ENCODE measurements at places on chromosomes 1 and 21. TPM values are rescaled to one million over a fixed set of nuclear protein-coding genes. Genes with fewer than 3 reads are reported as not detected.

AMY1B gene
- not detected for total RNA-seq

RBP7 gene
- 1.7 TPM for total RNA-seq

LGALS8 gene
- 55.3 TPM for total RNA-seq

ADGRL2 gene
- 31.7 TPM for total RNA-seq

GRCh38 chr1:10685808-10686403, 110.5 kb downstream of the CASZ1 start:
- no peak for DNase-seq

DNA sequence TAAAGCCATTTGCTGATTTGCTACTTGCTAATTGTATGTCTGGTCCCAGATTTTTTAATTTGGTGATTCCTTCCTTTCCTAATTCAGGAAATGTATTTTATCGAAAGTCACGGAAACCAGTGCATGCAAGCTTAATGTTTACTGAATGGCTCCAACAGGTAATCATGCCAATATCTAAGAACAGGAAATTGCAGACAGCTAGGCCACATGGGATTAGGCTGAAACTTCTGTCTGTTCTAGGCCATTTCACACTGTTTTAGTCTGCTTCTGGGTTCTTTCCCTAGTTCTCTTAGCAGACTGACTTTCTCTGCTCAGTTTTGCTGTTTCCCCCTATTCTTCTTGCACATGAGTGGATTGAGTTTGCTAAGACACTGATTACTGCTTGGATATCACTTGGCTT, 111.4 kb downstream of the NTNG1 start:
- no peak for DNase-seq

- no peak for DNase-seq
Observed at GRCh38 chr1:53799141-53799540, 39.0 kb downstream of the NDC1 start.

DNA sequence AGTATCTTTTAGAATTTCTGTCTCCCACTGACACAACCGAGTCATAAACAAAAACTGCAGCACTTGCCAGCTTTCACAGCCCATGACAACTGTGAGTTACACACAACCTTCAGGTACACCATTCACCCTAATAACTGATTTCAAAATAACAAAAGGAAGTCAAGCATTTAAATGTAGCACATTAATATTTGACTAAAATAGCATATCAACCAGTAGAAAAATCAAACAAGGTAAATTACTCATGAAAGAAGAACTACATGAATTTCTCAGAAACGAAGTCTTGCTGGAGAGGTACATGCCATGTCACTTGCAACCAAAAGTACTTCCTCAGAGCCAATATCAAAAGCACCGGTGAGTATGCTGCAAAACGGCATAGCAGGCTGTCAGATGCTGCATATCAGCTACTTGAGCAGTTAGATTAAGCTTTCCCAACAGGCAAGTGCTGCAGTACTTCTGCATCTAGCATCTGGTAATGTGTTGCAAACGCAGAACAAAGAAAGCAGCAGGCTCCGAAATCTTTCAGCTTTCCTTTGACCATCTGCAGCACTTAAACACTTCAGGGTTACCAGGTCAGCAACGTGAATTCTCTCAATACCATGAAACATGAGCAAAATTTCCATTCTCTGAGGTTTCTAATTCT, 223.2 kb downstream of the SMYD3 start:
- DNase-seq, result no peak

- no peak for DNase-seq
Observed at GRCh38 chr1:119053917-119054316, 65.8 kb upstream of the TBX15 start.

- no peak for DNase-seq
Observed at GRCh38 chr21:22399681-22400514, 1401.7 kb downstream of the NCAM2 start.

DNA sequence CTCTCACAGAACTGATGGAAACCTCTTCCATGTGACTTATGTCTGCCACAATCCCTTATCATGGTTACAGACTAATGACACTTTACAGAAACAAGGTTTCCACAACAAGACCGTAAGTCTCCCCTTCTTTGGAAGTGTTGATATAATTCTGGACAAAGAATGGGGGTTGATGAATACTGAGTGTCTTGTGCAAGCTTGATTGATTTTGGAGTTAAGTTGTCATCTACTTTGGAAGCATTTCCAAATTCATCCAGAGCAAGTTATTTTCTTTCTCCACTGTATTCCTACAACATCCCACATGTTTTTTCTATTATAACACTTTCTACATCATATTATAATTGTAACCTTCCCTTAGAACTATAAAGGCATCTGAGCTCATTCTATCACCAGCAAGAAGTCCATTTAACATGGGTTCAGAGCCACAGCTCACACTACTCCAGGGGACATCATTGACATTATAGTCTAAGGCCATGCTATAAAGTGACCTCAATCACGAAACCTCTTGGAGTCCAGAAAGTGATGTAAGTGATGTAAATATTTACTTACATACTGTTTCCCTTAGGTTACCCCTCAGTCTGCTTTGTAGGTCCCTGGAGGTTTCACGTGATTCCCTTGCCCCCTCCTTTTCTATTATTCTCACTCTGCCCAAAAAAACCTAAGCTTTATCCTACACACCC, 125.7 kb upstream of the PBX1 start:
- no peak for DNase-seq

GRCh38 chr21:43854773-43855633, 10.0 kb upstream of the AGPAT3 start:
- no peak for DNase-seq

GRCh38 chr1:12072741-12073140, 9.6 kb downstream of the TNFRSF8 start:
- DNase-seq, result no peak

DNA sequence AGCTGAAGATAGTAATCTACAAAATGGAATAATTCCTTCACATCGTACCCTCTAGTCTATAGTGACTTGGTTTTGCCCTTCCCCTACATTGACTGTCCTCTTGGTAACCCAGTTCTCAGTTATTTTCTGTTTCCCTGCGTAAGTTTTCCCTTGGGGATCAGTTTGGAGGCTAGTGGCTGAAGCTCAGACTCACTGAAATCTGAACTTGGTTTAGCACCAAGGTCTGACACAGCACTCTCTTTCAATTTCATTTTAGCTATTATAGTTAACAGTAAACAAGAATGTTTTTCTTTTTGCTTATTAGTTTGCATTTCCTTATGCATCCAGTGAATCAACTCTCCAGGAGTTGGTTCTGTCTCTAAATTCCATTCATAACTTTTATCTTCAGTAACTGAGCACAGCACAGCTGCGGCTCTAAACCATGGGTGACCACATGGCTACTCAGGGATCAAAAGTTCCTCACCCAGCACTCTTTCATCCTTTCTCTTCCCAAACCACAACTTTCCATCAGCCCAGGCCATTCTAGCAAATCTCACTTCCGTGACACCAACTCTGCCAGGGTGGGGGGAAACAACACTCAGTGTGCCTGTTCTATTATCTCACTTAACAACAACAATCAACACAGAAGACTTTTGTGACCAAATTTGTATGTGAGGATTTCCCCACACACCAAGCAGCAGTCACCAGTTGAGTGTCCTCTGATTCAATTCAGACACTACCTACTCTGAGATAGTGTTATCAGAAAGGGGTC, 17.6 kb upstream of the IFI6 start:
- DNase-seq, result no peak

GRCh38 chr1:107135463-107135862, 5.4 kb upstream of the NTNG1 start:
- peak; percentile 45 for DNase-seq

GRCh38 chr1:38815903-38816627, 43.5 kb downstream of the RRAGC start:
- no peak for DNase-seq

- no peak for DNase-seq
Observed at GRCh38 chr1:246566813-246567645, 773 bp downstream of the CNST start.

DNA sequence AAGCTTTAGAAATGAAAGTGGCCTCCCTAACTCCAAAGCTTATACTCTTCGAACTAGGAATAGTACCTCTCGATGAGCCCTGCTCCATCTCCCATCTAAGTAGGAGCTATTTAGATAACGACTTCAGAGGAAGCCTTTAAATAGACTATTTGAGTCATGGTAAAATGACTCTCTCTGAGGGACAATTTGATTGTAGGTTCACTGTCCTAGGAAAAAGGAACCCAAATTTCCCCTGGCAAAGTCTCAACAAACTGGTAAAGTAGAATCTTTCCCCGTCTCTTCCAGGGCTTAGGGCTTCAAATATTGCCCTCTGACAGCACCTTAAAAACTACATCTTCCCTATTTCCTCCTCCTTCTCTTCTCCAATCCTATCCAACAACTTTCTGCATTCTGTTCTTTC, 2.0 kb upstream of the FCER1A start:
- no peak for DNase-seq

GRCh38 chr1:243217349-243217748, 37.7 kb downstream of the CEP170 start:
- no peak for DNase-seq

DNA sequence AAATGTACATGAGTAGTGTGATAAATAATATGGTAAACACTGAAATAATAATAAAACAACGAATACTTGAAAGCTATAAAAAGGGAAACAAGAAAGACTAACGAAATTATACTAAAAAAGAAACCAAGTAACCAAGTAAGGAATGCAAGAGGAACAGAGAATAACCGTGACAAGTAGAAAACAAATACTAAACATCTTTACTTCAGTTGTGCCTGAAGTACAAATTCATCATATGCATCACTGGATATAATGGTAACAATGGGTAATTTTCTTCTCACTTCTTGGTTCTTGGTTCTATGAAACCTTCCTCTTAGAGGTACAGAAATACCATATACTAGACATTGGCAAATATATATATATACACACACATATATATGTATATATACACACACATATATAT, 1093.6 kb upstream of the B3GALT2 start:
- DNase-seq, result no peak

DNA sequence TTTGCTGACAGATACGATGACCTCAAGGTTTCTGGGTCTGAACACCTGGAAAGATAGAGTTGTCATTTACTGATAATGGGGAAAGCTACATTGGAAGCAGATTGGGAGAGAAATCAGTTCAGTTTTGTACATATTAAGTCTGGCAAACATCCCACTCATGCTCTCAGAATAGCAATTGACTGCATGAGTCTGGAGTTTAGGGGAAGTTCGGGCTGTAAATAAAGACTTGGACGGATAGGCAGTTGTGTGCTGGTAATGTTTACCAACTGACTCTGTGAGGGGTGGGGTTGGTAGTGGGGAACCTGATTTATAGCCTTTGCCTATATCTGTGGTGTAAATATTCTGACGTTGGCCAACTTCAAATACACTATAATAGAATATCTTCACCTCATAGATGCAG, 4.0 kb downstream of the H6PD start:
- no peak for DNase-seq

Data from mucosa of descending colon (tissue), 3 donors.